ENCODE measurements at places on chromosomes 5 and 9.

DNA sequence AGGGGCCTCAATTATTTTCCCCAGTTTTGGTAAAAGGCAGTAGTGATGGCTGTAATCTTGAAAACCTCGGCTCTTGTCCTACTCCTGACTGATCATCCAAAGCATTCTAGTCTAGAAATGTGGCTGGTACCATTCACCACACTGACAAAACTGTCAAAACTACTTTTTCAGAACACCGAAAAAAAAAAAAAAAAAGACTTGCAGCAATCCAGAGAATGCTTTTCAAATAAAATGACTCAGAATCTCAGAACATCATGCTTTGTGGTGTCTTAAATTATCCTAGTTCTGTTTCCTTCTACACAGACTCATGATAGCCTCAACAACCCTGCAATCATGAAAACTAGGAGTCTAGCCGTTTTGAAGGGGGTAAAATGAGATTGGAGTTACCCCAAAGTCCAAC is 13.4 kb downstream of the SLC28A3 start:
- DNase-seq: no peak

GRCh38 chr5:145925803-145926202 is 10.6 kb upstream of the SH3RF2 start:
- no peak for DNase-seq

DNA sequence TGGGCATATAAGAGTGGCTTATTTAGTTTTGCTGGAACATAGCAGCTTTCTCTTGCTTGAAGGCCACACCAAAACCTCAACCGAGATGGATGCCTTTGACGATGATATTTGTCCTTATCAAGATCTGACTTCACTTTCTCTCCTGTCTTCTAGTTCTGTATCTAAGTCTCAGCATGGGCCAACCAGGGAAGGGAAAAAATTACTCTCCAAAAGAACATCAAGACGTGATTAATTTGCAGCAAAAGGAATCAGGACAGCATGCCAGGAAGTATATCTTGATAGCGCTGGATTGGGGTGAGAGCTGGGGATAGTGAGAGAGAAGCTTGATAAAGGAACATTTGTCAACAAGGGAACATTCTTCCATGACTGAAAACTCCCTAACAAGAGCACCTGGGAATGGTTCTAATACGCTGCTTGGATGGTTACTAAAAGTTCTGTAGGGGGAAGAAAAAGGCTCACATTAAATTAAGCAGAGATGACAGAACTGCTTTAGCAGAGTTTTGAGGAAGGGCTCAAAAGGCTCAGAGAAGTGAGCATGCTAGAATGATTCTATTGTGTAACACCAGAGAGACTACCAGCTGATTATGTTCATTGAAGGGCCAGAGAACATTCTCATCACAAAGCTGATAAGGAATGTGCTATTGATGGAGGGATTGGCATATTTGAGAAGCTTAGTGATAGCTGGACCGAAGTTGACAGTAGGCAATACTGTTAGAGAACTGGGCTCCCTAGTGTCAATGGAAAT is 21.6 kb upstream of the ANXA1 start:
- DNase-seq: no peak

- no peak for DNase-seq
Observed at GRCh38 chr9:135736272-135736978, 34.4 kb downstream of the KCNT1 start.

DNA sequence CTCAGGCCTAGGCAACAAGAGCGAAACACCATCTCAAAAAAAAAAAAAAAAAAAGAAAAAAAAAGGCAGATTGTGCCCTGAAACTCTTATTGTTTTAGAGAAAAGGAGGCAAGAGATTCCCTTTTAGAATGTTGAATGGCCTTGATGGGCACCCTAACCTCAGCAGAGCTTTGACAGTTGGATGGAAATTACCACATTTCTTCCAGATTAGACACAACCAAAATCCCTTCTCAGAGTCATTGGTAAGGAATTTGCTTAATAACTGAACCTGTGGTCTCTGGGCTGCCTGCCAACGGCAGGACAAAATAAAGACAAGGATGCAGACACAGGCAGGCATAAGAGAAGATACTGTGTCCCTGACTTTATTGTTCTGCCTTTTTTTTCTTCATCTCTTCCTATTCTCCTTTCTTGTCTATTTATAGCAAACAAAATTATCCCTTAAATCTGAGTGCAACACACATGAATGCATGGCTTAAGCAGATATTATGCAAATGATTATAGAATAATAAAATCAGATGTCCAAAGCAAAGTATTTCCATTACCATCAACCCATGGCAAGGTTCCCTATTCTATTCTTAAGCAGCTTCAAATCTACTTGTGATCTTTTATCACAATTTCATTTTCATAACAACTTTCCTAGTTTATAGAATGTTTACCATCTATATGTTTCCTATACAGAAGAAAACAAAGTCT is 37.3 kb upstream of the TRIO start:
- DNase-seq: no peak

DNA sequence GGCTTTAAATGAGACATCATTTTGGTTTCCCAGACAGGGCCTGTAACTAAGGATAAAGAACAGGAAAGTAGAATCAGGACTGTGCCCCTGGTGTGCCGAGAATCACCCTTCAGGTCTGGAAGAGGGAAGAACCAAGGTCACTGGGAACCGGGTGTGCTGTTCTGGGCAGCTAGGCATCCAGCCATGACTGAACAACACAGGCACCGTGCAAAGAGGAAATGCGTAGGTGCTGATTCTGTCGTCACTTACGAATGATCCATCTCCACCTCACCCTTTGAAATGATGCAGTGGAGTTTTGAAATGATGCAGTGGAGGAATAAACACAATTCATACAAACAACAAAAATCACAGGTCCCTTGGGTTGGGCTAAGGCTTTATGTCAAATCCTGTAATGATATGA is 64.4 kb downstream of the MAP1B start:
- DNase-seq: no peak

Measured in NCI-H2107 (cell line).